ENCODE measurements at places on chromosomes 3 and 15.

DNA sequence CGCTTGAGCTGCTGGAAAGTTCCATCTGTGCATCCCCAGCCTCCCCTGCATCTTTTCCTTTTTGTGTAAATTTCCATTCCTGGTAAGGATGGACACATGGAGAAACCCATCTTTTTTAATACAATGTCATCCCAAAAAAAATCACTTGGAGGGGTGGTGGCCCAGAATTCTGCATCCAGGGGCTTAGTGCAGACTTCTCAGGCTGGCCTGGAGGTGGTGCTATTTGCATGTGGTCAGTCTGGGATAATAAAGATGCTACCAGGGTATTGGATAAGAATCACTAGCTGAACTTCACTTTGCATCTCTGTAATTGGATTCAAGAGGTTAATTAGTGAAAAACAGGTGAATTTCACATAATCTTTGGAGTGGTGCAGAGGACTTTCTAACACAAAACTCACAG lies 1.8 kb upstream of the ZSCAN2 start:
- peak; percentile 72 for DNase-seq

GRCh38 chr15:91947683-91948608 lies 94.4 kb downstream of the SLCO3A1 start:
- peak; percentile 12 for DNase-seq

DNA sequence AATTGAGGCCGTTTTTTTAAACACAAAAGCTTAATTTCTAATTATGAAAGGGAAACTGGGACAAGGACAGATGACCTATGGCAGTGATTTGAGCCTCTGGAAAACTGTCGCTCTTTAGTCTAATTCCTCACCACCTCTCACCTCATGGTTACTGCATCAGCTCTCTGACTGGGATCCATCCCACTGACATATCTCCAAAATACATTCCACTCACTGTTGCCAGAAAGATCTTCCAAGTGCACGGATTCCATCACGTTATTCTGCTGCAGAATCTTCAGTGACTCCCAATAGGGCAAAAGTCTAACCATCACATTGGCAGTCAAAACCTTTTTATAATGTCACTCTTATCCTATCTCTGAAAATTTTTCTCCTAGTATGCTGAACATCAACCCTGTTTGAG lies 132.3 kb upstream of the MB21D2 start:
- no peak for DNase-seq

DNA sequence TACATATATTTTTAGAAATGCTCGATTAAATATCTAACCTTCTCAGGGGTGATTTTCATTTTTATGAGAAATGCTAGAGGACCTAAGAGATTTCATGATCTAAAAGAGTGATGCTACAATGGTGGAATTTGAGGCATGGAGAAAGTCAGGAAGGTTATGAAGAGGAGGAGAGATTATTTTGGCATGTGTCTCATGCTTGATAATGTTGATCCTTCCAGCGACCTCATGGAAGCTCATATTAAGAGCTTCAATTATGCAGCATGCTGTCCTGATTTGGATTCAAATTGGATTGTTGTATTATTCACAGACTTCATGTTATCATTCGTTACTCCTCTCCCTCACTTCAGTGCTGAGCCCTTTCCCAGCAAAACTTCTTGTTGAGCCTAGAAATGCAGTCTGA lies 112.5 kb downstream of the RAP2B start:
- DNase-seq, result no peak

GRCh38 chr3:100982710-100983109 lies 10.5 kb downstream of the ABI3BP start:
- DNase-seq, result peak; percentile 32

GRCh38 chr3:94065819-94066480 lies 3.1 kb downstream of the NSUN3 start:
- no peak for DNase-seq

DNA sequence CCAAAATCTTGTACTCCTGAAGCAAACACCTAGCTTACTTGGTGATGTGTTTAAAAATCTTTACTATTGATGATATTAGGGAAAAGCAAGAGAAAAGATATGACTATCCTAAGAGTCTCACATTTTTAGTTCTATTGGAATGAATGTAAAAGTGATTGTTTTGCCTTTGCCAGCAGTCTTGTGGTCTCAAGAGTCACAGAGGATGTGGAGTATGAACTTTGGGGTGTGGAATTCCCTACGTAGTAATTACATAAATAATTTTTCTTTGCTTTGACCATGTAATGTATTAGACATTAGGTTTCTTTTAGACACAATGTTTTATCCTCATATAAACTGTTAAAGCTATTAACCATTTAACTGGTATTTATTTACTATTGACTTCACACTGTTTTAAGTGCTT lies 387.6 kb downstream of the NAALADL2 start:
- DNase-seq, result no peak

- no peak for DNase-seq
Observed at GRCh38 chr3:191702121-191702520, 241.2 kb downstream of the PYDC2 start.

GRCh38 chr3:280681-281080 lies 84.1 kb downstream of the CHL1 start:
- DNase-seq, result no peak

DNA sequence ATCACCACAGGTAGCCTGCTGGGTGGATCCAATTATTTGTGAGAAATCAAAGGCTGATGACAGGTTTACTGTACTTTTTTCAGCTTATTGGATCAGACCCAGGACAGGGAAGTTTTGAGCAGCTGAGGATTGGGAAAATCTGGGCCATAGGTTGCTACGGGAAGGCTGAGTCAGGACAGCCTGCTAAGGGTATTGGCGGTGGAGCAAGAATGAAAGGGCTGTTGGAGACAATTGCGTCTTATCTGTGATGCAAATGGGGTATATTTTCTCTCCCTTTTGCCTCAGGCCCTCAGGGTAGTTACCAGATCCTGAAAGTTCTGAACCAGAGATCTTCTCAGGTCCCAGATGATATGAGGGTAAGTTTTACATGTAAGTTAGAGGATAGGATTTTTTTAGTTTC lies 317.7 kb downstream of the EDEM1 start:
- DNase-seq, result no peak

GRCh38 chr15:58524247-58524646 lies 92.5 kb downstream of the LIPC start:
- DNase-seq, result no peak

DNA sequence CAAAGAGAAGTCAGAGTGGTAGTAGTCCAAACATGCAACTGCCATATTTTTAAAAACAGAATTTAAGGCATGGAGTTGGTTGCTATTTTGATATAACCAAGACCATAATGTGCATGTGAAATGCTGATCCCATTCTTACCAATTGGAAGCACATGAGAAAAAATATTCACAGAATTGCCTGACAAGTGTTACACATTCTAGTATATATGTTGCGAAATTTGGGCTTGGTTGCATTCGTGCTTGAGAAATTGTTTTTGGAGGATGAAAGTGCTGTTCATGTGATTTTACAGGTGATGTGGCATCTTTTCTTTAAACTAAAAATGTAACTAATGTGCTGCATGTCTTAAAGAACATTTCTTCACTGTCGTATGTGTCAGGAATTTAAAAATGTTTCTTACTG lies 199.7 kb downstream of the CHL1 start:
- no peak for DNase-seq

DNA sequence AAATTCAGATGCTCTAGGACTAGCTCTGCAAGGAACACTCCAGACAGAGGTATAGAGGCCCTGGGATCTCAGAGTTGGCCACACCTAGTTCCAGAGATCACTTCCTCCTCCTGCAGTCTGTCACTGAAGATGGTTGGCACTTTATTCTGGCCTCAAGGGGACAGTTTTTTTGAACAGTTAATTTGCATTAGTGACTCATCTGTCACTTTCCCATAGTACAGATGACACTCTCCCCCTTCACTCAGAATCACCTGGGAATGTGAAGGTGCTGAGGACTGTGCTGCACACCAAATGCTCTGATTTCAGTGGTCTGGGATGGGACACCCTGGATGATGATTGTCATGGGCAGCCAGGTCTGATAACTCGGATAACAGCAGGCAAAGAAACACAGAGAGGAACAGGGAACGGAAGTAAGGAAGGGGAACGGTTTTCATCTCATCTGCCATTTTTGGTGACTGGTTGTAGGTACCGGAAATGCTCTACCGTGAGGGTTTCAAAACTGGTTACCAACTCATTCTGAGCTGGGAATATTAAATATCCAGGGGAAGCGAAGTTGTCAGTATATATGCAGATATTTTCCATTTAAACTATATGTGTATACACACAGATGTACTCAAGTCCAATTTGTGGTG lies 232.5 kb upstream of the ST8SIA2 start:
- no peak for DNase-seq

GRCh38 chr3:126373146-126373613 lies 16.0 kb upstream of the KLF15 start:
- no peak for DNase-seq

DNA sequence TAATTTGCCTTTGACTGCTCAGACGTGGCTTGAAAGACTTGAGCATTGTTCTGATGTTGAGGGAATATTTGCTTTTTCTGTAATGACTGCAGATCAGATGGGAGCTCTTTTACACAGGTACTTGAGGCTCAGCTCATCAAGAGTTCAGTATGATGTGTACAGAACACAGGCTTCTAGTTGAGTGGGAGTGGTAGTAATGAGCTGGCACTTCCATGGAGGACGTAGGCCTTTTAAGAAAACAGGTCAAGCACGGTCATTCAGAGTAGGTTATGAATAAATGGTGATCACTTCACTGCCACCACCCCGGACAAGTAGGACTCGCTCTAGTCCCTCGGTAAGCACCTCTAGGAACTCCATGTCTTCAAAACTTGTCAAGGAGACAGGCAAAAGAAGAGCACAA lies 8.8 kb downstream of the EMC4 start:
- no peak for DNase-seq

- no peak for DNase-seq
Observed at GRCh38 chr15:63493436-63493835, 11.0 kb upstream of the USP3 start.

DNA sequence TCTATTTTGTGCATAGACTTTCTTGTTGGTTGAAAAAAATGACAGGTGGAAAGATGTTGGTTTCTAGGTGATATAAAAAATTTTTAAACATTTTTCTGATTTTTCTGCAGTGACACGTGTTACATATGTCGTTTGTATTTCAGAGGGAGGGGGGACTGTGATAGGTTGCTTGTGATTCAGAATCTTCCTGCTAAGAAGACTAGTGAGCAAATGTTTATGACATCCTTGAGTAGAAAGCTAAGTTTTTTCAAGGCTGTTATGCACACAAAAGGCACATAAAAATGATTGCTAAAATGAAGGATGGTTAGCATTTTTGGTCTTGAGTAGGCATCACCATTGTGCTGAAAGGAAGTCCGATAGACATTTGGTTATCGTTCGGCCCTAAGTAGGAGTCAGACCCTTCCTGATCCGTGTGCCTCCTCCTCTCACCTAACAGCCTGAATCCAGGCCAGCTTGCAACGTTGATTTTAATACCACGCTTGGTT lies 1.5 kb downstream of the ZNF639 start:
- peak; percentile 72 for DNase-seq

DNA sequence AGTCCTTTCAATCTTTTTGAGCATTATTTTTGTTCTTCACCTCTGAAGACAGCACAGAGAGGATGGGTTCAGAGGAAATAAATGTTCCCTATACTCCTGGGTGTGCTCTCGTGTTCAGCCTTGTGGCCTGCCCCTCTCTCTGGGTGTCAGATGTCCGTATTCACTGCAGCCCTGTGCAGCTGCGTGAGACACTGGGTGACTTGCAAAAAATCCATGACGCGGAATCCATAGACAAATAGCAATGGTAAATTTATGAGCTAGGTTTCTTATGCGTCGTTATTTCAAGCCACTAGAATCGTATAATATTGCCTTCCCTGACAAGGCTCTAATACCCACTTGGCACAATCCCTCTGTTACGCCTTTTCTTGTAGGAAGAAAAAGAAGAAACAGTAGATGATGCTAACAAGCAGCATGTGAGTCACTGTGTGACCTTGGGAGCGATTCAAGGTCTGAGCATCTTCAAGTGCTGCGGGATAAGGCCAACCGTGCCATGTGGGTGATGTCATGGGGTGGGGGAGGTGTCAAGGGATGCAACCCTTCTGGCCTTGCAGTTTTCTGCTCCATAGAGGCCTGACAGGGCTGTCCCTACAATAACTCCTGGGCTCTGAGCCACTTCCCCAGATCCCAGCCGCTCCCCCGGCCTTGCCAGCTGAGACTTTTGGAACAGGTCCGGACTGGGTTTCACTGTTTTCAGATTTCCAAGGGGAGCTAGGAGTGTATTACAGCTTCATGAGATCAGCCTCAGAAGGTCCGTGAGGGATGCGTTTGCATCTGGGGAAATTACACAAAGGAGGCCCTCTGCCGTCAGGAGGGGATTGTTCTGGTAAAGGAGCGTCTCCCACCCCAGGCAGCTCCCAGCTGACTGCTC lies 47.6 kb upstream of the POMGNT2 start:
- DNase-seq, result peak; percentile 43

DNA sequence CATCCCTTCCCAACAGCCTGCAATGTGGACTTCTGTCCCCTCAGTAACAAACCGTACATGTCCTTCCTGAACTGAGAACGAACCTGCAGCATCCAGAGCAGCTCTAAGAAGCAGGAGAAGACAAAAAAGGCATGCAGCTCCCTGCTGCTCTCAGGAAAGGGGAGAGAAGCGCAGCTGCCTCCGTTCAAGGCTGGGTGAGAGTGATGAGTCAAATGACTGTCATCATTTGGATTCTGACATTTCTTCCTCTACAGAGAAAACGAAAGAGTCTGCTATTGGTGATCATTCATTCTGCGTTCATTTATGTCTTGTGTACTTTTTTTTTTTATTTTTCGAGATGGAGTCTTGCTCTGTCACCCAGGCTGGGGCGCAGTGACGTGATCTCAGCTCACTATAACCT lies 677.8 kb downstream of the FHIT start:
- peak; percentile 46 for DNase-seq

DNA sequence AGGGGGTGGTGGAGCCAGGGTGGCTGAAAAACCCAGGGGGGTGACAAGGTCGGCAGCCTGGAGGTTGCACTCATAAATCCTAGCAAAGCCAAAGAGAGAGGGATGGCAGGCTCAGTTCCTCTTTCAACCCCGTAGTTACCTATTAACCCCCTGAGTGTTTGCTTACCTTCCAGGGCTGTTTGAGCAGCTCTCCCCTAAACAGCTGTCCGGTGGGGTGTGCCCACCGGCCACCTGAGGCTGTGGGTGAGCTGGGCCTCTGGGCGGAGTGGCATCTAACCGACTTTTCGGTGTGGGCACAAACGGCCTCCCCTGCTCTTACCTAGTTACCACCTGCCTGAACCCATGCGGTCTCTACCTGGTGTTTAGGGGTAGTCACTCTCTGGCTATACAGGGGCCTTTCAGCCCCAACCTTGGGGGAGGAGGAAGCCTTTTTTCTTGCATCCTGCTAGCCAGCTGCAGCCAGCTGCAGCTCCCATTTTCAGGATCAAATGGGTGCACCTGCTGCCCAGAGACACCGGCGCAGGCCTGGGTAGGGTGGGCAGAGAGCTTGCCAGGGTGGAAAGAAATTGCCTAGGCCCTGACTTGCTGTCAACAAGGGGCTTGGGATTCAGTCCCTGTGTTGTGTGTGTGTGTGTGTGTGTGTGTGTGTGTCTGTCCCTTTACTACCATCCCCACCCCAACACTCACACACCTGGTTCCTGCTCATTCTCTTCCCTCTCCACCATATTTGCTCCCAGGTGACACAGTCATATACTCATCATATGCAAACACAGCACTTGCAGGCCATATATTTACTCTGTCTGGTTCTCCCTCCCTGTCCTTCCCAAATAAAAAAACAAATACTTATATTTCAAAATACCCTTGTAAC lies 3.7 kb downstream of the DLL4 start:
- no peak for DNase-seq

- no peak for DNase-seq
Observed at GRCh38 chr3:171380711-171381425, 79.3 kb downstream of the TNIK start.

GRCh38 chr3:155335724-155336354 lies 42.4 kb upstream of the STRIT1 start:
- DNase-seq, result no peak
